ENCODE measurements at places on chromosomes 7 and 10. TPM values are rescaled to one million over a fixed set of nuclear protein-coding genes. Genes with fewer than 3 reads are reported as not detected.

Gene SNX13
- polyA plus RNA-seq, result 4.5 TPM

Gene ACTR3C
- polyA plus RNA-seq, result 0.33 TPM

Gene CYP2C19
- polyA plus RNA-seq, result not detected

GRCh38 chr10:12513775-12514673, 164.7 kb downstream of the CAMK1D start:
- DNase-seq, result no peak

GRCh38 chr10:75234683-75235374, 928 bp downstream of the COMTD1 start:
- DNase-seq, result no peak

DNA sequence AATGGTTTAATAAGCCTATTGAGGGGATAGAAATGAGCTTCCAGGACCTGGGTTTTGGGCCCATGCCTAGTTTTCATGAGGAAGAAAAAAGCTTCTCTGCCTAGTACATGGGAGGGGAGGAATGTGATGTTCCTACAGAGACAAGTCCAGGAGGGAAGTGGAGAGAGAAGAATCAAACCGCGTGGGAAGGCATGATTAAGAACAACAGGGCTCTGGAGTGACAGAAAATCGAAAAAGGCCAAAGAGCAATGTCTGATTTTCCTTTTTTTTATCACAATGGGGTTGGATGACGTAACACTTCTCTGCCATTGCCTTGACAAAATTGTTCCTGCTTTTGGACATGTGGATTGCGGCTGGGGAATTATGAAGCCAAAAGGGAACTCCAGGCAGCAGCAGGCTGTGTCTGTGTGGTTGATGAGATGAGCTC, 258.6 kb downstream of the CXCL12 start:
- no peak for DNase-seq

GRCh38 chr10:124824507-124824906, 22.9 kb downstream of the ABRAXAS2 start:
- DNase-seq, result no peak

DNA sequence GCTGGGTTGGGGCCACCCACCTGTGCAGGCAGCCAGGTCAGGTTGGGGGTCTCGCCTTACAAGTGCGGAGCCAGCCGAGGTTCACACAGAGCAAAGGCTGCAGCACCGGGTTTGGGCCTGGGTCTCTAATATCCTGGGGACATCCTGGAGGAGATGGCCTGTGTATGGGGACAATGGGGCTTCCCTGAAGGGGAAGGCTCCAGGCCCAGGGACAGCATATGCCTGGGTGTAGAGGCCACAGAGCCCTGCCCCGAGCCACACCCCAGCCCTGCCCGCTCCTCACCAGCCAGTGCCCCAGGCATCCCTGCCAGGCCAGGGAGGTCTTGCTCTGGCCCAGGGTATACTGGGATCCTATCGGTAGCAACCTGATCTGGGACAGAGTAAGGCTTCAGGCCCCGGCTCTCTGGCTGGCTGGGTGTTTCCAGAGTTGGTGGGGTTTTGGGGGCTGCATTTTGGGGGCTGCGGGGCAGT, 9.1 kb downstream of the TTYH3 start:
- no peak for DNase-seq

Measured in endothelial cell of umbilical vein (primary cell).